ENCODE measurements at places on chromosomes 12 and 14.

- no peak for DNase-seq
These were observed 2.2 kb upstream of the ATXN3 start for GRCh38 chr14:92108345-92109254.

- no peak for DNase-seq
These were observed 51.7 kb upstream of the KICS2 start for GRCh38 chr12:64273527-64274403.

DNA sequence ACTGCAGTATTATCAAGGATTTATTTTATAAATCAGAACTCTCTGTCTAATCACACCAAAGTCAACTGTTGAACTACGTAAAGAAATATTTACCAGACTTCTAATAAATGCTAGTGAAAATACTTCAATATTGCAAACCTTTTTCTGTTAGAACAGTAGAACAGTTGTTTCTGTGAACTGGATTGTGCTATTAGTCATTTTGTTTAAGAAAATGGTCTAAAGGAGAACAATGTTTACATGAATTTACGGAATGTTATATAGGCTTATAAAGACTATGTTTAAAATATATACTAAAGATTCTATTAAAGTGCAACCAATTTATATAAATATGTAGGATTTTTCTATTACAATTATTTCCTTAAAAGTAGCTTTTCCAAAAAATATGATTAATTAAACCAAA is 471.4 kb downstream of the FSCB start:
- DNase-seq: no peak

- DNase-seq: no peak
These were observed 9.8 kb upstream of the SERPINA5 start for GRCh38 chr14:94571395-94571794.

DNA sequence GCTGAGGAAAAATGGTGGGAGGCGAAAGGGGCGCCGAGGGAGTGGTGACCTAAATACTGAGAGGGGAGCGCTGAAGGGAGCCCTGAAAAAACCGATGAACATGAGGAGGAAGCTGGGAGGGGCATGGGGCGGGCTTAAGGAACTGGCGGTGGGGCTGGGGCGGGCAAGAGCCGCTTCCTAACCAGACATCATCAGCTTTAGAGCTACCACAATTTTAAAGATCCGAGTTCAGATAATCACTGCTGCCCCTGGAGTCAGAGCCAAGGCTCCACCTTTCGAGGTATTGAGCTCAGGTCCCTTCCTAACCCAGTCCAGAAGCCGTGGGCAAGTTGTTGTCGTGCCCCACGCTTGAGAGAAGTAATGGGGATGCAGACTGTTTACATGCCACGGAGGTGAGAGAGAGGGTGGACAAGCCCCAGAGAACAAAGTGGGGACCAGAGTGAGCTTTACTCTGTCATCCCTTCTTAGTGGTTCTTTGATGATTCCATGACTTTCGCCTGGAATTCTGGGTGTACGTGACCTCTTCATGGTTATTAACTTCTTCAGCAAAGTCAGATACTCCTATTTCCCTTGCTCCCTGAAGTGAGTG is 393 bp downstream of the ORMDL2 start:
- no peak for DNase-seq

DNA sequence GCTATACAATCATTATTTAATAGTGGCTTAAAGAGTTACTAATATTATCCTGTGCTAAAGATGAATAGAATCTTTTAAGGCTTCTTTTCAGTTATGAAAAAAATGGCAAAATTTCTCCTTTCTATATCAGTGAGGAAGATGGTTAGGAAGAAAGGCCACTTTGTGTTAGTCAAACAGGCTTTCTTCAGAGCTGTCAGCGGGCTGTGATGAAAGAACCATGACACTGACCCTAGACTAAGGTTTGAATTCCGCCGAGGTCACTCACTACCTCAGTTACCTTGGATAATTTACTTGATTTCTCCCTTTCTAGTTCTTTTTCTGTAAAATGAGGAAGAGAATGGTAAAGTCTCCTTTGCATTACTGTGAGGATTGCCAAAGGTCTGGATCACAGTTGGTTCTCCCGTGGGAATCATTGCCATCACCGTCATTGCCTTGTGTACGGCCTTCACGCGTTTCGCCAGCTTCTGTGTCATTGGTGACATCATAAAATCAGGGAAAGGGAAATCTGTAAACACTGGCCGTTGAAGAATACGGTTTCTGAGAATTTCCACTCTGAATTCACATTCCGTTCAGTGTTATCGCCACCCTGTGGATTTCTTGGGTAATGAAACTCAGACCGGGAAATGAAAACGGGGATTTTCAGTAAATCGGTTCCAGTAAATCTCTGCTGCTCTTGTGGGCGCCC is 26.7 kb upstream of the YBX3 start:
- peak; percentile 90 for DNase-seq

- peak; percentile 72 for DNase-seq
These were observed 31.8 kb upstream of the PLEKHG6 start for GRCh38 chr12:6278439-6279255.

Measured in fibroblast of upper back skin (primary cell).